ENCODE measurements at places on chromosomes 1 and 21.

- DNase-seq, result peak; percentile 9
These were observed 19.8 kb downstream of the COL6A2 start for GRCh38 chr21:46117586-46118315.

DNA sequence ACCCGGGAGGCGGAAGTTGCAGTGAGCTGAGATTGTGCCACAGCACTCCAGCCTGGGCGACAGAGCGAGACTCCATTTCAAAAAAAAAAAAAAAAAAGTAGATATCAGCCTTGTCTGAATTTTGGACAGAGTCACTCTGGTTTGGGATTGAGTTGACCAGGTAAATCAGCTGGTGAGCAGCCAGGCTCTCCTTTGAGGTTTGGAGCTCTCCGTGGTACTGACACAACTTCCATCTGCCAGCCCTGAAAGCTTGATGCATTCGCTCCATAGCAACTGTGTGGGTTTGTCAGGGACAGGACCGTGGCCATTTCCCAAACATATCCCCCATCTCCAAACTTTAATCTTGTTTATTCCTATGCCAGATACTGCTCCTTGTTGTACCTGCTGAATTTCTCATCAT lies 155.2 kb downstream of the DMRTA2 start:
- no peak for DNase-seq

DNA sequence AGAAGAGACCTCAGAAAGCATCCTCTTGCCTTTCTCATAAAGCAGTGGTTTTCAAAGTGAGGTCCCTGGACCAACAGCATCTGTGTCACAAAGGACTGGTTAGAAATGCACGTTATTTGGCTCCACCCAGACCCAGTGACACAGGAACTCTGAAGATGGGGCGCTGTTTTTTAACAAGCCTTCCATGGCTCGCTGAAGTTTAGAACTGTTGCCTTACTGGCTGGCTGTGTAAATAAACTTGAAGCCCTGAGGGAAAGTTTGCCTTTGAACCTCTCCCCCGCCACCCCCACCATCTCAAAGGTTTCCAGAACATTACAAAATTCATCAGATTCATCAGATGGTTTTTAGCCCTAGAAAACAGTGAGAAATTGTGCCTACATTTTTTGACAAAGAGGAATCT lies 21.8 kb upstream of the IKBKE start:
- no peak for DNase-seq

DNA sequence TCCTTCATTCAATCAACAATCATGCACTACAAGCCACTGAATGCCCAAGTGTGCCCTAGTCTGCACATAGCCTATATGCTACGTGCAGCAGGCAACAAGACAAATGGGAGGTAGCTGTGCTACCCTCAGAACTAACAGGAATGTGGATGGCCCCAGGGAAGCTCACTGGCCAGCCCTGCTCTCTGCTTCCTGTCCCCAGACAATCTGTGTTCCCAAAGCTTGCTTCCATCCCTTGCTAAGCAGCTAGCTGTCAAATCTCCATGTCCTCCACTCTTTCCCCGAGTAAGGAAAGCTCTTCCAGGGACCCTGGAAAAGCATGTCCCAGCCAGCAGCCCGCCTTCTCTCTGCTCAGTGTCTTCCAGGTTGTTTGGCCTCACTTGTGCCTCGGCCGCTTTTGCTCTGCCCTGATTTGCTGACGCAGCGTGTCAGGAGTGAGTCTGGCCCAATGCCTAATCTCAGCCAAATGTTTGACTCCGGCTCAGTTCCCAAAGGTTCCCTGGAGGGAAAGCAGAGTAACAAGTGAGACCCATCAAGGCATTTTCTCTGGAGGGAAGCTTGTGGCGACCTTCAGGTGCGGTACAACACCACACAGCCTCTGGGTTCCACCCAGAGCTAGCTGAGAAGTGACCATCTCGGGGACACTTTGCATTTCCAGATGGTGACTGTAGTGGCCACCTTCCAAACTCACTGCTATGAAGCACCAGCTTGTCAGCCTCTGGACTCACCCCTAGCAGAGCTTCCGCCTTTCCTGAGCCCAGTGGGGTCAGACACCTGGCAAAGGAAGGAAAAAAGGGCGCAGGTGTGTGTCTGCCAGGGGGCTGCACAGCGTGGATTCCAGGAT lies 243.4 kb downstream of the RHOU start:
- DNase-seq, result peak; percentile 38

GRCh38 chr1:22450351-22451021 lies 1.2 kb upstream of the ZBTB40 start:
- no peak for DNase-seq

DNA sequence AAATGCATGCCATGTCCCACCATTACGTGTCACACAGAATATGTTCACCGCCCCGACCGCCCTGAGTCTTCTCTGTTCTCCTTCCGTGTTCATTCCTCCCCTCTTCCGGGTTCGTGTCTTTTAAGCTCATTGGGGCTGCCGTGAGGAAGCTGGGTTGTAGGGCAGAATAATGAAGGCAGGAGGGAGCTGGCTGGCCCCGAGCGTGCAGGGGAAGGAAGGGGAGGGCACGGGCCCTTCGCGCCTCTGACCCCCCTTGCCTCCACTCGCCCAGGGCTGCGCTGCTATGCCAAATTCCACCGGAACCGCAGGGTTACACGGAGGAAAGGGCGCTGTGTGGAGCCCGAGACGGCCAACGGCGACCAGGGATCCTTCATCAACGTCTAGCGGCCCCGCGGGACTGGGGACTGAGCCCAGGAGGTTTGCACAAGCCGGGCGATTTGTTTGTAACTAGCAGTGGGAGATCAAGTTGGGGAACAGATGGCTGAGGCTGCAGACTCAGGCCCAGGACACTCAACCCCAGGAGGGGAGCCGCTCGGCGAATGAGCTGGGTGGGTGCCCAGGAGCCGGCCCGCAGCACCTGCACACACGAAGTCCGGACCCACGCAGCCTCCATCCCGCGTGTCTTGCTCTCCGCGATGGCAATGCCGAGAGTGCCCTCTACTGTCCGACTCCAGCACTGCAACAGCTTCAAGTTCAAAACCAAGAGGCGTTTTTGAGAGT lies 16.5 kb upstream of the AGTRAP start:
- peak; percentile 84 for DNase-seq

GRCh38 chr1:84995484-84996334 lies 1.2 kb downstream of the MCOLN2 start:
- DNase-seq, result no peak

GRCh38 chr1:168529518-168529917 lies 14.3 kb downstream of the XCL2 start:
- no peak for DNase-seq

DNA sequence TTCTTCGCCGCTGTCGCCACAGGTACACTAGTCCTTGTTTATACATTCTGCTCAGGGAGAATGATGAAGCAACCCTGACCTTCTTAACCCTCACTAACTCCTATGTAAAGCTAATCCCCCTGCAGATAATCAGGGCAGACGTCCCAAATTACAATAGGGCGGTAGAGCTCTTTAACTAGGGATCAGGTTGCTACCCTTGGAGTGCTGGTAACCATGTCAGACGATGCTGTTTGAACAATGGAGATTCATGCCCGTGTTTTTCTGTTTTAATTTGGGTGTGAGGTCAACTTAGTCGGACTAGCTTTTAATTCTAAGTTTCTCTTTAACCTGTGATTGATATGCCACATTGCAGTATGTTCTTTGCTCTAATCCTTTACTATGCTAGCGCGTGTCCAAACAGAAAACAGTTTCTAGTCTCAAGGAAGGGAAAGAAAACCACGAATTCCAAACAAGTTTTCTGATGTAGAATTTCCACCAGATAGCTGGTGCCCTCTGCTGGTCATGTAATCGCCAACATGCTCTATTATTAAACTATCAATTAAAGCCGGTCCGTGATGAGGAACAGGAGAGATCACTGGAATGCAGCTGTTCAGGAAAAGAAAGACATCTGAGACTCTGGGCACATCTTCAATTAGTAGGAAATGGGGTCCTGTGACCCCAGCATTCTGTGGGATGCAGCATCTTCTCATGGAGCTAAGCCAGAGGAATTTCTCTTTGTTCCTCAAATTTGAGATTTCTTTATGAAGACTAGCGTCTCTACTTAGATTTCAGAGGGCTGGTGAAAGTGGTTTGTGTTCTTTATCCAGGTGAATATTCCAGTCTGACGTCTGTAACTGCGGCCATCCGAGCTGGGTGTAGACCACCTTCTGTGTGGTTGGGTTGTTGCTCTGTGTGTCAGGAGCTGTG lies 18.3 kb upstream of the VAMP3 start:
- DNase-seq, result peak; percentile 37

- no peak for DNase-seq
These were observed 33.9 kb upstream of the ESRRG start for GRCh38 chr1:216757110-216757509.

DNA sequence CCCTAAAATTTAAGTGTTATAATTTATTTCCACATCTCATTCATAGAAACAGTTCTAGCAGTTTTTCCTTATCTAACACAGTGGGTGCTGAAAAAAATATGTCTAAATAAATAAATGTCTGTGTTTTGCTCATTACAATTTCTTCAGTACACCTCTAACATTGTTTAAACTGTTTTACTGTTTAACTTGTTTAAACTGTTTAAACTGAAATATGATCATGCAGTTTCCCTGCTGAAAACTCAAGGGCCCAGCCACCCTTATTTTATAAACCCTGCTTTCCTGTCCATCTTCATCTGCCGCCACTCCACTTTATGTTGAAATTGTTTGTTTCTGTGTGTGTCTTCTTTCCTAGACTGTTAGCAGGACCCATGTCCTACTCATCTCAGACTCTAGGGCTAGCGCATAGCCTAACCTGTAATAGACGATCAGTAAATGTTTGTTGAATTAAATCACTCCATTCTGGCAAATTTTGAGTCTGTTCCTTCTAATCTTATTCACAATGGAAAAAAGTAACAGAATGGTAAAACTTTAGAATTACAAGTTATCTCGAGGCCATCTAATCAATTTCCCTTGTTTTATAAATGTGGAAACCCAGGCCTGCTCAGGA lies 9.4 kb upstream of the PIK3C2B start:
- no peak for DNase-seq

- DNase-seq, result no peak
These were observed 38.7 kb downstream of the DHX9 start for GRCh38 chr1:182877842-182878241.

DNA sequence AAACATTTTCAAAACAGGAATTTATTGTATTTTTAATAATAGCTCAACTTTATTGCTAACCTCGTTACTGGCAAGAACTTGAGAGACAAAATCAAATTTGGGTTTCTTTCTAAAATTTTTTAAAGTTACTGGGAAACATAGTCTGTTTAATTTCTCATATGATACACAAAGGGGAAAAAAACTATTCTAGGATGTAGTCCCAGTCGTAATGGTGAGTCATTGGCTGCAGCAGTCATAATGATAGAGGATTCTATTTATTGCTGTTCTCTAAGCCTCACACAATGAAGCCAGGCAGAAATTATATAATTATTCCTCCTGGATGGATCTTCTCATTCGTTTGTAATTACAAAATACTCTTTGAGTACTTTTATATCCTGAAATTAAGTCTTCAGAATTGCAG lies 326.5 kb upstream of the SGIP1 start:
- DNase-seq, result no peak

GRCh38 chr1:221690858-221691257 lies 51.0 kb downstream of the DUSP10 start:
- no peak for DNase-seq

DNA sequence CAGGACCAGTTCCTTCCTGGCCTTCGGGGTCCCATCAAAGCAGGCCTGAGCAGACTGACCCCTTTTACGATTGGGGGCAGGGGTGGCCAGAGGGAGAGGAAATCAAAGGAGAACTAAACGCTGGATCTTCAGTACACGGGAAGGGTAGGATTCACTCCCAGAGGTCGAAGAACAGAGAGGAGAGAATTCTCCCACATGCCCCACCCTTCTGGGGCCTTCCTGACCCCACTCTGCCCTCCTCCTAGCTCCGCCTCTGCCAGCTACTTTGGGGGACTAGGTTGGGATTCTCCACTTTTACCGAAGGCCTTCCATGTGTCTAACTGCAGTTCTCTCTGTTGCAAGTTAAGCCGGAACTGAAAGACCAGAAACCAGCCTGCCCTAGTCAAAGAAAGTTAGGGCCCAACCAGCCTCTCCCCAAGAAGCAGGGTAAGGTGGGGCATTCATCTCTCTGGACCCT lies 654 bp upstream of the ARHGEF2 start:
- peak; percentile 46 for DNase-seq

DNA sequence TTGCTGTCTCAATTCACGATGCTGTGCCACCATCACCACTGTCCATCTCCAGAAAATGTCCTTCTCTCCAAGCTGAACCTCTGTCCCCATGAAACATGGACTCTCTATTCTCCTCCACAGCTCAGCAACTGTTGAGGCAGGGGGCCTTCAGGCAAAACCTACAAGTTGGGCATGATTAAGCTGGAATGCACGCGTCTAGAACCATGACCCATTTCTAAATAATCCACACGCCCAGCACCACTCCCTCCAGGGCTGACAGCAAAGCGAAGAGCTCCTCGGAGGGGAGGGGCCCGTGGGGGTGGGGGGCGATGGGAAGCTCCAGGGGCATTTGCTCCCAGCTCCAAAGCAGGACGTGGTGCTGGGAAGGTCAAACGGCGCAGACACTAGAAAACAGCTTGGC lies 3.3 kb upstream of the HES5 start:
- DNase-seq, result no peak

GRCh38 chr1:33256471-33257206 lies at the start of gene ZNF362:
TSS of gene ZNF362 (plus strand) at chr1:33256492. CDS start at chr1:33270575, 14,083 bp downstream.
- DNase-seq, result peak; percentile 65

GRCh38 chr1:202192770-202193613 lies 607 bp upstream of the LGR6 start:
- peak; percentile 50 for DNase-seq

- no peak for DNase-seq
These were observed 117.1 kb downstream of the ESRRG start for GRCh38 chr1:216606047-216606637.

DNA sequence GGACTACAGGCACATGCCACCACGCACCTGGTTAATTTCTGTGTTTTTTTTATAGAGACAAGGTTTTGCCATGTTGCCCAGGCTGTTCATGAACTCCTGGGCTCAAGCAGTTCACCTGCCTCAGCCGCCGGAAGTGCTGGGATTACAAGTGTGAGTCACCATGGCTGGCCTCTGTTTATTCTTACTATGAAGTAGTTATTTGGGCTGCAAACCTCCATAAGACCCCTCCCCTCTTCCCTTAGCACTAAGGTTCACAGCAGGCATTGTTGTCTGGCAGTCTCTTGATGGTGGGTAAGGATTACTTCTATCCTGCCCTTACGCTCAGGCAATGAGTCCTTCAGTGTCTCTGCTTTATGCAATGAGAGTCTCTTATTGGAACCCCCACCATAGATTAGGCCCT lies 51.8 kb downstream of the ANGPTL1 start:
- no peak for DNase-seq

- peak; percentile 47 for DNase-seq
These were observed 959 bp downstream of the CD58 start for GRCh38 chr1:116569776-116570357.

DNA sequence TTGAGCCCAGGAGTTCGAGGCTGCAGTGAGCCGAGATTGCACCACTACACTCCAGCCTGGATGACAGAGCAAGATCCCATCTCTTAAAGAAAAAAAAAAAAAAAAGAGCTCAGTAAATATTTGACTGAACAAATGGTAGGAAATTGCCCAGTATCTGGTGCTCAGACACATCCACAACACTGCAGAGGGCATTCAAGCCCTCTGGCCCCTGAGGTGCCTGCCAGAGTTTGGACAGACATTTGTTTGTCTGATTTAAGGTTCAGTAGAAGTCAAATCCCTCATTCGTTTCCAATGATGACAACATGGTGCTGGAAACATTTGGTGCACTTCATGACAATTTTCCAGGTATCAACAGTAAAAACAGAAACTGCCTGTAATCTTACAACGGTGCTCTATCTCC lies 86.6 kb downstream of the HLCS start:
- DNase-seq, result no peak
